ENCODE measurements at places on chromosomes 1 and 21.

DNA sequence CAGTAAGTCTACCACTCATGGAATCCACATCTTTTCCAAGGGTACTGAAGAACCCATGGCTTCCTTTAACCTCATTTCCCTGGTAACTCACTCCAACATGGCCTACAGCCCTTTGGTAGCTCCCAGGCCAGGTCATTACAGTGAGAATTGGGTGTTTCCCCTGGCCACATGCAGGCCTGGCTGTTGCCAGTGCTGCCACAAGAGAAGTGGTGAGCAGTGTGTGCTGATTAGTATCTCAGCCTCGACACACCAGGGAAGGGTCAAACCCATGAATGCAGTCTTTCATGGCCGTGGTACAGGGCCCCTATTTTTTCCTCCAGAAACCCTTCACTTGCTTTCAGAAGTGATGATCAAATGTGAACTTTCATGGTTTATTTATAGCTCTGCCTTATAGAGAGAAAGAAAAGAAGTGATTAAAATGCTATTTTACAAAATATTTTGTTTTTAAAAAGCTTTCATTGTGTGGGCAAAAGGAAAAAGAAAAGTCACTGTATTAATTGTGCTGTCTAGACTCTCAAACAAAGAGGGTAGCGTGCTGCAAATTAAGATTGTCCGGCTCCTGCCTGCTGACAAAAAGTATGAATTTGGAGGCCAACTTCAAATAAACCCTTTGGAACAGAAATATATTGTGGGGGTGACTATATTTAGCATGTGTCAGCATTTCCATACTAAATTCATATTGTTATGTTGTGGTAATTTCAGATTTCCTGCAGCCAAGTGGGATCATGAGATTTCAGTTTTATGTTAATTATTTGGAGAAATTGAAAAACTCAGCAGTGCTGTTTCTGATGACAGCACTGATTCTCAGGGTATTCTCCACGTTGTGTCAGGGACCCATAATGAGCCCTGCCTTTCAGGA is 62.0 kb upstream of the HOOK1 start:
- no peak for DNase-seq

- DNase-seq: no peak
Observed at GRCh38 chr1:10693497-10694273, 102.8 kb downstream of the CASZ1 start.

DNA sequence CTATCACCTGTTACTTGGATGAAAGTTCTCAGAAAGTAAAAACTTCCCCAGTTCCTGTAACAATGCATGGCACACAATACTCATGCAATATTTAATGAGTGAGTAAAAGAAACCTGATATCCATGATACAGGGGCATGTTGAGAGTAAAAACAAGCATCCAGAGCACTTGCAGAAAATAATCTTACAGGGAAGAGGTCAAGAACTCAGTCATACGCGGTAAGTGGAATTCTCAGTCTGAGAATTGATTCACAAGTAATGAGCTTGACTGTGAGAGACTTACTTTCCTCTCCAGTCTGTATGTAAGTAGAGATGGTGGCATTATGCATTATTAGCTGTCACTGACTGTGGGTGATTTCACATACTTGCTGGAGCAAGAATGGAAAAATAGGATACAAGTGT is 976.9 kb downstream of the BRINP3 start:
- peak; percentile 0 for DNase-seq

DNA sequence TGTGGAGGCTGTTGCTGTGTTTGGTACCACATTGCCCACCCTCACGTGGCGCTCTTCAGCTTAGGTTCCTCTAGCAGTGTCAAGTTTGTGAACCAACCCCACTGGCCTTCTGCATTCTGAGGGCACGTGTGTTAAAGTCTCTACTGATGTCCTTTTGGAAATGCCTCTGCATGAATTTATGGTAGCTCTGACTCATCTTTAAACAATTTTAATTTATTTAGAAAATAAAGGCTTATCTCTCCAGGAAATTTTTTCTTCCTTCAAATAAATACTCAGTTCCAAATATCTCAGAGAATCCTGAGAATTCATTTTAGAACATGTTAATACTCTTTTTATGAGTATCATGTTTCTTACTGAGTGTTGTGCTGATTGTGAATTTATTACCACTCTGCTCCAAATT is 5.5 kb downstream of the CD1D start:
- no peak for DNase-seq

DNA sequence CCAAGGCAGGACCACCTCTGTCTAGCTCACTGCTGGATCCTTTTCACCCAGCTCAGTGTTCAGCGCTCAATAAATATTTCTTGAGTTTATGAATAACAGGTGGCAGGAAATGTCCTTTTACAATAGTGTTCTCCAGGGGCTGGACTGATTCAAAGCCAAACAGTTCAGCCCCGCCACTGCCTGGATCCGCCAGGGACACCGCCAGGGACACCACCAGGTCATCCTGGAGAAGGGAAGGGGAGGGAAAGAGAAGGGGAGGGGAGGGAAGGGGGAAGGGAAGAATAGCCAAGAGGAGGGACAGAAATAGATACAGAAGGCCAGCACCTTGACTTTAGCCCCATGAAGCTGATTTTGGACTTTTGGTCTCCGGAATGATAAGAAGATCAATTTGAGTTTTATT is 255.6 kb downstream of the GRIK3 start:
- DNase-seq: no peak

DNA sequence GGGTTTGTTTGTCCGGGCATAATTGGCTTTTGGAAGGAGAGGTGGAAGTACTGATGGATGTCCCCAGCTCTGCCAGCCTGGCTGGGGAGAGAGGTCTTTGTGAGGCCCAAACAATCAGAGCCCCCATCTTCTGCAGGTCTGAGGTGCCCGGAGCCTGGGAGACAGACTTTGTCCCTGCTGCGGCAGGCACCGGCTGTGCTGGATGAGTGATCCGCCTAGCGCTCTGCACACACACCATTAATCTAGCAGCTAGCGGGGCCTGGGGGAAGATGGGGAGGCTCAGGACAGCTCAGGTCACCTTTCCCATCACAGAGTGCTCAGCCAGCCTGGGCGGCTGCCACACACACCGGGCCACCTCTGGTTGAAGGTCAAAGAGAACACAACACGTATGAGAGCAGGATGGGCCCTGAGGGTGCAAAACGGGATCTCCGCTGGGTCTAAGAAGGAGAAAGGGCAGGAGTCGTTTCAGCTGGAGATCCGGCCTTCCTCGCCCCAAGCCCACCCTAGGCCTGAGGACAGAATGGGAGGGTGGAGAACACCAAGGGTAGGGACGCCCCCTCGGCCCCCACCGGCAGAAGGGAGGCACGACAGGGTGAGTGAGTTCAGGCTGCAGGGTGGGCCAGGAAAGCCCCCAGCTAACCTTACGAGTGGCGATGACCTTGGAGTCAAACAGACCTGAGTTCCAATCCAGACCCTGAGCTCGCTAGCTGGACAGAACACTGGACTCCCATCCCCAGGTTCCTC is 341.8 kb downstream of the NPHP4 start:
- DNase-seq: no peak

DNA sequence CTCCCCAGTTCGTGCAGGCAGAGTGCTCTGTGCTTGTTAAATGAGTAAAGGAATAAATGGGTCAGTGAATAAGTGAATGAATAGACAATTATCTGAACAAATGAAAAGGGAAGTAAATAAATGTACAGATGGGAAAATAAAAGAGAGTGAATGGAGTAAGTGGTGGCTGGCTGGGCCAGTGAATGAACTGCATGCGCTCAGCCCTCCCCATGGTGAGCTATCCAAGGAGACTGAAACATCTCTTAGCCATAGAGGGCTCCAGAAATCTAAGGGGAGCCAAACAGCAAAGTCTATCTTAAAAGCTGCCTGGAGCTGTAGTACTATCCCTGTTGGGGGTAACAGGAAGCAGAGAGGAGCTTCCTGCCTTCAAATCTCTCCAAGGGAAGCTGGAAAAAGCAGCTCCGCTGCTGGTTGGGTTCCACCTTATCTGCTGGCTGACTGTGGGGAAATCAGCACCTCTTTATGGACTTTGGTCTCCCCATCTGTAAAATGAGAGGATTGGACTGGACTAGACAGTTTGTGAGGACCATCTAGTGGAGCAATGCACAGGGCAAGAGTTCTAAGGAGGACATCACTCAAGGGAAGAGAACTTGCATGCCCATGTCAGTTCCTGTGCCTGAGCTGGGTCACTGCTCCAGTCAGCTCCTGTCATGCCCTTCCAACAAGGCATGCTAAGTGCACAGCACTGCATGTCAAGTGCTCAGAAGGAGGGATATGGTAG is 77.9 kb downstream of the TRABD2B start:
- no peak for DNase-seq

- peak; percentile 30 for DNase-seq
Observed at GRCh38 chr1:226476648-226477319, 68.9 kb upstream of the PARP1 start.

DNA sequence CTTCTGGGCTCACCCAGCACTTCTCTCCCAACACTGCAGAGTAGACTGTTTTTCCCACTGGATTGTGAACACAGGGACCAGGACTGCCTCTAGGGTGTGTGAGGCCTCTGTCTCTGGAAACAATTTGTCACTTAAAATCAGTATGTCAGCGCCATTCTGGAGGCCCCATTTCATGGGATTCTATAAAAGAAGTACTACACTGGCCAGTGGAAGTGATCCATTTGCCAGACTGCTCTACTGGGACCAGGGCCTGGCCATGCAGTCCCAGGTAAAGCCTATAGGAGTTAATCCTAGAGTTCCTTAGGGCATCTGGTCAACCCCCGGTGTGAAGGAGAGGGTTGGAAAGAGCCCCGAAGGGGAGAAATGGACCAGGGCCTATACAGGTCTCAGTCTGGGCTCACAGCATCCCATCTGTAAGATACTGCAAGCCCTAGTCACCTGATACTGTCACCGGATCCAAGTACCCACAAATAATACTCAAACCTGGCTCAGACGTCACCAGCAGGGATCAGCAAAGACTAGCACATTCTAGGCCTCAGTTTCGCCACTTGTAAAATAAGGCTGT is 245.0 kb downstream of the FOXD2 start:
- DNase-seq: no peak

GRCh38 chr1:164263540-164263939 is 295.4 kb upstream of the PBX1 start:
- DNase-seq: no peak

DNA sequence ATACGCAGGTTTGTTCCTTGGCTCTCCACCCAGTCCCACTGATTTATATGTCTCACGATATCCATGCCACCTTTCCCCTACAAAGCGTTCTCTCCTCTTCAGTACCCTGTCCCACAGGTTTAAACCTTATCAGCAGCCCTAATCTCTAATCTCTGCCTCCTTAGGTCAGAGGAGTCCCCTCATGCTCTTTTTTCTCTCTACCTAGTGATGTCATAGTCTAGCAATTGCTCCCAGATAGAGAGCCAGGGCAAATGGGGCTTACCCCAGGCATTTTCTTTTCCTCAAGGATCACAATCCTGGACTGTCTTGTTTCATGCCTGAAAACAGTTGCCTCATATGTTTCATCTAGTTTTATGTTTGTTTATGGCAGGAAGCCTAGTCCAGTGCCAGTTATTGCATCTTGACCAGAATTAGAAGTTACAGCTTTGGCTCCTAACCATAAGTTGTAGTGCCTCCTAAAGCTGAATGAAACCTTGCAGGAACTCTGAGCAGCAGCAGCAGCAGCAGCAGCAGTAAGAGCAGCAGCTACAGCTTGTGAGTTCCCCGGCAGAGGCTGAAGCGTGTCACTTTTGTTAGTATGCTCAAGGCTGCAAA is 26.7 kb upstream of the TP53BP2 start:
- DNase-seq: no peak

- no peak for DNase-seq
Observed at GRCh38 chr21:39315603-39316445, 2.4 kb upstream of the BRWD1 start.

- DNase-seq: no peak
Observed at GRCh38 chr1:160371756-160372155, 4.9 kb downstream of the NHLH1 start.

- DNase-seq: no peak
Observed at GRCh38 chr1:33088119-33088906, 7.4 kb downstream of the AZIN2 start.

DNA sequence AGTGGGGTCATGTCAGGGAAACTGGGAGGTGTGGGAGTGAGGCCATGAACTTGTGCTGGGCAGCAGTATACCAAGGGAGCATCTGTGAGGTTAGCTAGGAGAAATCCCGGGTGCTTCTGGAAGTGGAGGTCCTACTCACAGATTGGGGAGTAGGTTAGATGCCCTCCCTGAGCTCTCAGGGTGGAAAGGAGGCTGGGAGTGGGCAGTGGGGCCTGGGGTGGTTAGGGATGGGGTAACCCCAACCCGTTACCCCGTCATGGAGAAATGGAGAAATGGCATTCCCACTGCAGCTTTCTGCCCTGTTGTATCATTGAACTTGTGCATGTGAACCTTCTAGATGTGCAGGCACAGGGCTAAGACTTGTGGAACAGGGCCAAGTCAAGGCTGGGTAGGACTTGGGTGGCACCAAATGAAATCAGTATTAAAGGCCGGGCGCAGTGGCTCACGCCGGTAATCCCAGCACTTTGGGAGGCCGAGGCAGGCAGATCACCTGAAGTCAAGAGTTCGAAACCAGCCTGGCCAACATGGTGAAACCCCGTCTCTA is 27.2 kb downstream of the EXOC8 start:
- no peak for DNase-seq
